ENCODE measurements at places on chromosomes 7 and 10. TPM values are rescaled to one million over a fixed set of nuclear protein-coding genes. Genes with fewer than 3 reads are reported as not detected.

Gene MACC1
- not detected for total RNA-seq

Gene HGF
- total RNA-seq: not detected

Gene CPEB3
- total RNA-seq: 0.52 TPM

Gene PRKG1
- not detected for total RNA-seq

Gene TRPV5
- not detected for total RNA-seq

Gene CUX1
- 49.8 TPM for total RNA-seq

Gene C10orf53
- not detected for total RNA-seq

Gene ASZ1
- total RNA-seq: not detected

Gene PRLHR
- not detected for total RNA-seq

Gene PRPS1L1
- not detected for total RNA-seq

Gene GRM3
- total RNA-seq: not detected

Gene WNT8B
- total RNA-seq: not detected
